ENCODE measurements at places on chromosomes 5 and 9.

- no peak for DNase-seq
Observed at GRCh38 chr5:135891268-135891667, 4.4 kb downstream of the IL9 start.

GRCh38 chr9:129332581-129332980 is 154.5 kb upstream of the IER5L start:
- no peak for DNase-seq

- no peak for DNase-seq
Observed at GRCh38 chr5:55564721-55565120, 30.0 kb upstream of the PLPP1 start.

GRCh38 chr9:120212853-120213200 is 367.1 kb downstream of the CDK5RAP2 start:
- no peak for DNase-seq

DNA sequence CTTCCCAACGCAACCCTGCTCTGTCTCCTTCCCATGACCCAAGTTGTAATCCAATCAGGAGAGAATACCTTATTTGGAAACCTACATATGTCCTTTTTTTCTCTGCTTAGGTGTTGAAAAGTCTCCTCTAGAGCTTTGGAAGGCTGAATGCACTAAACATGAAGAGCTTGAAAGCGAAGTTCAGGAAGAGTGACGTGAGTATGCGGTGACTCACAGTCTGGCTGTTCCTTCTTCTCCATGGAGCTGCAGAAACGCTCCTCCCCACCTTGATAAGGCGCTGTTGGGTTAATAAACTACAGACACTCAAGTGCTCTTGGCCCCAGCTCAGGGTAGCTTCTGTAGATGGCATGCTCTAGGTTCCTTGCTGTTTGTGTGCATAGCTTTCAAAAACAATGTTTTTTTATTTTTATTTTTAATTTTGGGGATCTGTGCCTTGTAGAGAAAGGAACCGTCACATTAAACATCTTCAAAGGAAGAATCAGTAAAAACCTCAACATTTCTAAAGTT is 30.7 kb downstream of the RAI14 start:
- peak; percentile 51 for DNase-seq

- no peak for DNase-seq
Observed at GRCh38 chr9:81522716-81523551, 166.4 kb downstream of the TLE1 start.

DNA sequence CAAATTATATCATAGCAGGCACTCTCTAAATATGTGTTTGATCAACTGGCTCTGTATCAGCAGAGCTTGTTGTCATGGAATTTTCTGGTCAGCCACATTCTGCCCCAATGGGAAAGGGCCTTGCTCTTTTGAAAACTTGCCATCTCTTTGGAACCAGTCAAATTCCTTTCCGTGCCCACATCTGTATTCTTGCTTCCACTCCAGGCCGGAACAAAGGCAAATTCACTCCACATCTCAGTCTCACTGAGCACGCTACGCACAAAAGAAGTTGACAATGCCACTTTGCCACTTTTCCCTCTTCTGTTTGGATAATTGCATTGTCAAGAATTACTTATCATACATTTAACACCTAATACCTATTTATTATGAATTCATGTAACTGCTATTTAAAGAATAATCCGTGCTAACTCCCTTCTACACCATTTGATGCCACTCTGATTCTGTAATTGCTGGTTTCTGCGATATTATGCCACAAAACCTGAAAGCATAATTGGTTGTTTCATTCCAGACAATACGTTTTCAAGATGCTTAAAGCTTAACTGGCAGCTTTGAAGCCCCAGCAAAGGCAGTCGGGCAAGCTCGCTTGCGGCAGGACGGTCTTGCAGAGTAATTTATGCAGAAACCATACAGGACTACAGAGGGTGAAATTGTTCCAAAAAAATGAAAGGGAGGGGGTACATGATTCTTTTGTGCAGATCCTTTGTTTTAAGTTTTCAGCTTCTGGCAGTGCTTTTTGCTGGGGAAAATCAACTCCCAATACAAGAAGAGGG is 277.7 kb downstream of the MSX2 start:
- no peak for DNase-seq

GRCh38 chr9:136424750-136425362 is 14.4 kb downstream of the PMPCA start:
- DNase-seq, result no peak

DNA sequence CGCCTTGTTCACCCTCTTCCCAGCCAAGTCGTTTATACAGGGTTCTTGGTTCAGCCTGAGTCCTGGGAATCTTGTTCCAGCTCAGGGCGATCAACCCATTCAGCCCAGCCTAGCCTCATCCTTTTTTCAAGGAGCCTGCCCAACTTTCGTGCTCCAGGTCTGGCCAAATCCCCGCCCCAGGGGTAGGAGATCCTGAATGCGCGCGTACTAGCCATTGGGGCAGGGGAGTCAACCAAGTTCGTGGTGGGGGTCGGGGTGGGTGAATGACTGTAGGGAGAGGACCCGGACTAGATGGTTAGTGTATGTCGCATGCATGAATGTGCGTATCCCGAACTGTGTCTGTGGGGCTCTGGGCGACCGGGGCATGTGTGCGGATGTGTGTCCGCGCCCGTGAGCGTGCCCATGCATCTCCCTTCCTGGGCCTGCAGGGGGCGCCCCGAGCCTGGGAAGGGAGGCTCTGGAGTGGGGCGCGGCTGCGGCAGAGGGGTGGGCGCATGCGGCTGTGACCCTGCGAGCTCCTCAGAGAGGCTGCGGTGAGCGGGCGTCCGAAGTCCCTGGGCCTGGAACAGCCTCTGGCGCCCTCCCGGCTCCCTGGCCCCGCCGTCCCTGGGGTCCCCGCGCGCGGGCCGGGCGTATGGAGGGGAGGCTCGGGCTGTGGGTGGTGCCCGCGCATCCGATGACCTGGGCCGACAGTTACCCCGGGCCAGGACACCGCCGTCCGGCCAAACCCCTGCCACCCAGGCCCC is 8.7 kb downstream of the CCL21 start:
- DNase-seq, result peak; percentile 77

DNA sequence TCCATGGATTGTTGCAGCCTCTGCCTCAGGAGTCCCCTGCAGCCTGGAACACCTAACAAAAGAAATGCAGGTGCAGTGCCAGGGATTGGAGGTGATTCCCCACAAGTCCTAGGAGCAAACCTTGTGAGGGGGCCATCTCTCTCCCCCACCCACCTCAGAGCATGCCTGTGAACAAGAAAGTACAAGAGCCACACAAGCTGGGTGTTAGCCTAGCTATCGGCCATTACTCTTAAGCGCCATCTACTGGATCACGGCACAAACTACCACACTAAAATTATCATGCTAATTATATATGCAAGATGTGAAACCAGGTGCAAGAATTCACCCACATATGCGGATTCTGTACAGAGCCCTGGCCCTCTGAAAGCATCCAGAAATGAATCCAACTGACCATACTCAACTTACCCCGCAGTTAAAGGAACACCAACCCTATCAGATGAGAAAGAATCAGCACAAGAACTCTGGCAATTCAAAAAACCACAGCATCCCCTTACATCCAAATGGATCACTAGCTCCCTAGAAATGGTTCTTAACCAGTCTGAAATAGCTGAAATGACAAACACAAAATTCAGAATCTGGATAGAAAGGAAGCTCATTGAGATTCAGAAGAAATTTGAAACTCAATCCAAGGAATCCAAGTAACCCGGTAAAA is 16.5 kb upstream of the PRSS3 start:
- DNase-seq, result peak; percentile 34

DNA sequence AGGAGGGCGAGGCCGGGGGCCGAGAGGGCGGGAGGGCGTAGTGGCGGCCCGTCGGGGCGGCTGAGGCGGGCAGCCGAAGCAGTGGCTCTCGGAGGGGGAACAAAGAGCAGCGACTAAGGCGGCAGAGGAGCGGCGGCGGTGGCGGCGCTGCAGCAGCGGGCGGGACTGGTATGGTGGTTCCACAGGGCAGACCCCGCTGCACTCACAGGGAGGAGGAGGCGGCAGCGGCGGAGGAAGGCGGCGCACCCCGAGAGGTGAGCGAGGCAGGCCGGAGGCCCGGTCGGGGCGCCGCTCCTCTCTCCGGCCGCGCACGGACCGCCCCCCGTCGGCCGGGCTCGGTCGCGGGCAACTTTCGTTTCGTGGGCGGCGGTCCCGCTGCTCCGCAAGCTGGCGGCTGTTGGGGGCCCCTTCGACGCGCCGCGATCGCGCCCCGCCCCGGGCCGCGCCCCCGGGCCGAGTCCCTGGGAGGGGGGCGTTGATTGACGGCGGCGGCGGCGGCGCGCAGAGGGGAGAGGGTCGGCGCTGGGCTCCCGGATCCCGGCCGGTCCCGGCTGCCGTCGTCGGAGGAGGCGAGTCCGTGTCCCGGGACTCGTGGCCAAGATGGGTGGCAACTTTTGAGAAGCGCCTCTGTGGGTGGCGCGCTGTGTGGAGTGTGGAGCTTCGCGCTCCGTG is 467 bp downstream of the CNOT6 start:
- peak; percentile 63 for DNase-seq

DNA sequence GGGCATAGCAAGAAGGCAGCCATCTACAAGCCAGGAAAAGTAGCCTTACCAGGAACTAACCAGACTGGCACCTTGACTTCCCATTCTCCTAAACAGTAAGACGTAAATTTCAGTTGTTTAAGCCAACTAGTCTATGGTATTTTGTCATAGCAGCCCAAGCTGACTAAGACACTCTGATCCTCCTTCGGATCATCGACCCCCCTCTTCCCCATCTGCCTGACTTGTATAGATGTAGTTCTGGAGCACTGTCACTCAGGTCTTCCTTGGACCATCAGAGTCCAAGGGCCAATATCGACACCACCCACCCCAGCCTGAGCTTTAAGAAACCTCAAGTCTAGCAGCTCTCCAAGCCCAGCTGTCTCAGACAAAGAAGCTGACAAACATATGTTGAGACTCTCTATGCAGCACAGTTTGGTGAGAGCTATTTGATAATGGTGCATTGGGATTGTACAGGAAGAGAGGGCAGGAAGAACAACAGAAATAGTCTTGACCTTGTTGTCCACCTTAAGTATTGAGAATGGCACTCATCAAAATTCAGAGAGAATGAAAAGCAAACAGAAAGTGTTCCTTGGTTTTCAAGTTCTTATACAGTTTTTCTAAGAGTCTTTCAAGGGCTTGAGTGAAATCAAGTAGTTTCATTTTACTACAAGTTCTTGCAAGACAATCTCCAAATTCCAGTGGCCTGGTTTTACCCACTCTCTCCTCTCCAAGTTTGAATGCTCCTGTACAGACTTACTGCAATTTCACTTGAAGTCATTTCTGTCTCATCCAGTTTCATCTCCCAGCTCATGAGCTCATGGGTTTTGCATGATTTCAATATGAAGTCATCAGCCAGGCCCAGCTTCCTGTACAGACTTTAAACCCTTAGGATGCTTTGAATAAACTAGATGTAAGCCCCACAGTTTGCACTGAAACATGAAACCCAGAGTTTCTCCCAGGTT is 122.3 kb upstream of the RAI14 start:
- no peak for DNase-seq

GRCh38 chr9:130846487-130847305 is 11.6 kb downstream of the ABL1 start:
- peak; percentile 78 for DNase-seq

DNA sequence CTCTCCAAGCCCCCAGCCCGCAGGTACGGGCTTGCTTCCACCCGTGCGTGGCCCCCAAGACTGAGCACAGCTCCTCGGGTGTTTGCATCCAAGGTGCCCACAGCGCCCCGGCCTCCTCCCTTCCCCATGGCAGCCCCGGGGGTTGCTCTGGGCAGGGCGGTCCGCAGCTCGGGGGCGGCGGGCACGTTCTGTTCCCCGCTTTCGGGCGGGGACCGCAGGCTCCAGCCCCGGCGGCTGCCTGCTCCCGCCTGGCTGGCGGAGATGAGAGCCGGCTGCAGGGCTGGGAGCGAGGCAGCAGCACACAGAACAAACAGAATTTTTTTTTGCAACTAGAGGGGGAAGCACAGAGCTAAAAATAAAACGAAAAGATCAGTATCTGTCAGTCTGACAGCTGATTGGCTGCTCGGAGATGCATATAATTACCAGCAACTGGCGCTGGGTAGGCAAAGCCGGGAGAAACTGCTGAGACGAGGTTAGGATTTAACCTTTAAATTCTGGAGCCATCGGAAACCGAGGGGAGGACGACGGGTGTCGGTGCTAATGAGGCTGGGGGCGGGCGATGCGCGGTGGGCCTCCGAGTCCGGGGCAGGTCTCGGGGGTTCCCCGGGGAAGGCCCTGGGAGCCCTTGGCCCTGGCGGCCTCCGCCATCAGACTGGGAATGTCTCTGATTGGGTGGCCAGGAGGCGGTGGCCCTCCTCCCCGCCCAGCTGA is 142.7 kb upstream of the IER5L start:
- DNase-seq, result peak; percentile 79

- no peak for DNase-seq
Observed at GRCh38 chr9:97703437-97704344, 6.6 kb upstream of the XPA start.

GRCh38 chr9:92980085-92980745 is 32.9 kb downstream of the FGD3 start:
- no peak for DNase-seq

GRCh38 chr5:73437101-73437776 is 11.3 kb downstream of the FOXD1 start:
- peak; percentile 57 for DNase-seq

DNA sequence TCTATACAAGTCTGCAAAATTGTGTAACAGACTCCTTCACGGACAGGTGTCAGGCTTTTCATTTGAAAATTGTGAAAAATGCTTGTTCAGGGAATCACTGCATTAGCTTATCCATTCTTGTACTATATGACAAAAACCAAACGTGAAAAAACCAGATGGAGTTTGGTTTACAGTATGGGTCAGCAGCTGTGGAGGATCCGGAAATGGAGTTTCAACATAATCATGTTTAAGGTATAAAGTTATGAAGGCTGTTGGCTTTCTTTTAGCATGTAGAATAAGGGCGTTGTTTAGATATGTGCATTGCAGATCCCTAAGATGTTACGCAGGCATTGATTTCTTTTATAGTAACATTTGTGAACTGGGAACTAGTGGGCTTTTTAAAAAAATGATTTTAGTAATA is 123.8 kb downstream of the GDNF start:
- no peak for DNase-seq

DNA sequence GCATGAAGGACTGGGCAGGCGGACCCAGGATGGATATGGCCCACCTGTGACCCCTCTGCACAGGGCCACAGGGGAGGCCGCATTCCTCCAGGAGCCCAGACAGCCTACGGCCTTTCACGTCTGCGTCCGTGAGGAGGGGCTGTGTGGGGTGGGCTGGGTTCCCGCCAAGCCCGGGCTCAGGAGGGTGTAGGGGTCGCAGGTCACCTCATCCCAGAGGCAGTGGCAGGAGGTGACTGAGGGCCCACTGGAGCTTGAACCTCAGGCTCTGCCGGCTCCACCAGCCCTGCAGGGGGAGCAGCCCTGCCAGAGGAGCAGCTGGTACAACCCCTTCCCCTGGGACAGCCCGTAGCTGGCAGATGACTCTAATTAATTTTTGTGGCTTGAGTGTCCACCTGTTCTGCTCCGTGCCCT is 40.7 kb upstream of the CACNA1B start:
- no peak for DNase-seq

GRCh38 chr5:80408484-80409366 is 861 bp downstream of the ZFYVE16 start:
- peak; percentile 84 for DNase-seq

DNA sequence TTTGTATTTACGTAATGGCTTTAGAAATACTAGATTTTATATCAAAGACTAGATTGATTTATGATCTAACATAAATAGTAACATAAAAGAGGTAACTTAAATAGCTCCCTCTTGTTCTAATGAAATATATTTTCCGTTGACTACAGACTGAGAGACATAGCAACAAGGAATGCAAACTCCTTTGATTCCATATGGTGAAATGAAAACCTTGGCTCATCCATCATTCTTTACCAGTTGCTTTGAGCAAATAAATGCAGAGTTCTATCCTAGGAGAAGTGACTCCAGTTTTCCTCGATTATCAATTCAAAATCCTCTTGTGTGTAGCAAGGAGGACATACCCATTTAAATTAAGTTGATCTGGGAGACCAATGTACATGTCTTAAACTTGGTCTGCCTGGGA is 18.0 kb upstream of the JAKMIP2 start:
- DNase-seq, result no peak
